ENCODE measurements at places on chromosomes 3 and 15.

DNA sequence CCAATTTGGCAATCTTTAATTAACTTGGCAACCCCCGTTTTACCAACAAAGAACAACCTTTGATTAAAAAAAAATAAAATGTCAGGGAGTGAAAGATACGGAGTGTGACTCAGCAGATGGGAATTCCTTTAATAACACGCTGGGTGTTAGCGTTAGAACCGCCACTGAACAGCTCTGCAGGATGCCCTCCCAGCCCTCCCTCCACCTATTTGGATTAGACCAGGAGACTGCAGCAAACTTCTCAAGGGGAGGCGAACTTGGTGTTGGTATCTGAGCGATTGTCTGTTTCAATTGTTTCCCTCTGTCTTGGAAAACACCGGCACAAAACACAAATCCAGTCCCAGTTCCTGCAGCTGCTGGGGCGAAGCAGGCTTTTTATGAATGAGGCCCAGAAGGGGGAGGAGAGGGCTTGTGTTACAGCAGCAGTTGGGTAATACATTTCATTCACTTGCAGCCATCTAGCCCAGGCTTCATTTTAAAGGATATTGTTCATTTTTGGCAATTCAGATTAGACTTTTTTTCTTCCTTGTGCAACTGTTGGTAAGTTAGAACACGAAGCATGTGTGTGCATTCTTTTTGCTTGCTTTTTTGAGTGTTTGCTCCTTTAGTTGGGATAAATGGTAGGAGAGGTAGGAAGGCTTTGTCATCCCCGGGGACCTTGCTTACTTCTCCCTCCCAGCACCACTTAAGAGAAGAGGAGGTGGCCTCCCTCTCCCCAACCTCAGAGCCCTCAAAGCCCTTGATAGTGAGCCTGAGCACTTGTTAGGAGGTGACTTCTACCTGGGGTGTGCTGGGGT, 152.3 kb downstream of the IGF1R start:
- DNase-seq: no peak

GRCh38 chr3:116306720-116307119, 138.6 kb downstream of the LSAMP start:
- DNase-seq: no peak

GRCh38 chr3:129650256-129650872, 43.9 kb upstream of the PLXND1 start:
- DNase-seq: peak; percentile 63

- no peak for DNase-seq
These were observed 474.8 kb upstream of the CNTN4 start for GRCh38 chr3:1623896-1624295.

Measured in activated CD4-positive, alpha-beta T cell treated with anti-CD3 and anti-CD28 coated beads, Interleukin-2, amount 50 U/mL, for 16 hours (primary cell).